ENCODE measurements at places on chromosomes 16 and 17.

- DNase-seq: no peak
These were observed 91.7 kb downstream of the PCTP start for GRCh38 chr17:55842405-55843158.

DNA sequence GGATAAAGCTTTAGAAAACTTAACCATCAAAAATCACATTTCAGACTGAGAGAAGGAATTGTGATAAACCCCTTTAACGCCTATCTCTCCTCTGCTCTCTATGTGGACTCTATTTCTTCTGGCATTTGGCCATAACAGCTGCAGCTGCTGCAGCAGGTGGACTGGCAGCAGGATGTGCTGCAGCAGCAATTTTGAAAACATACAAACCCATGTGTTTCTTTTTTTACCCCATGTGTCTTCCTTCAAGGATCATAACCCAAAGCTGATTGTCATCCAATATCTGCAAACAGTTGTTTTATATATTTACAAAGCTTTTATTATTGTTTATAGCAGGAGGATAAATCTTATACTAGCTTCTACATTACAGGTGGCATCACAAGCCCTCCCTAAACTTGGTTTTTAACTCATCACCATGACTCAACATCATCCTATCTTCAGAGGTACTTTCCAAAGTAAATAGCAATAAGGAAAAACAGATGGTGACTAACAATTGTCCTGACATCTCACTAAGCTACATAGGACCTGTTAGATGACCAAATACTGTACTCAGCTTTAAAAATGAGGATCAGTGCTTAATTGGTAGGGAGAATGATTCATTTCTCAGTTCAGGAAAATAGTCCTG lies 14.5 kb upstream of the KRTAP9-2 start:
- DNase-seq: no peak

DNA sequence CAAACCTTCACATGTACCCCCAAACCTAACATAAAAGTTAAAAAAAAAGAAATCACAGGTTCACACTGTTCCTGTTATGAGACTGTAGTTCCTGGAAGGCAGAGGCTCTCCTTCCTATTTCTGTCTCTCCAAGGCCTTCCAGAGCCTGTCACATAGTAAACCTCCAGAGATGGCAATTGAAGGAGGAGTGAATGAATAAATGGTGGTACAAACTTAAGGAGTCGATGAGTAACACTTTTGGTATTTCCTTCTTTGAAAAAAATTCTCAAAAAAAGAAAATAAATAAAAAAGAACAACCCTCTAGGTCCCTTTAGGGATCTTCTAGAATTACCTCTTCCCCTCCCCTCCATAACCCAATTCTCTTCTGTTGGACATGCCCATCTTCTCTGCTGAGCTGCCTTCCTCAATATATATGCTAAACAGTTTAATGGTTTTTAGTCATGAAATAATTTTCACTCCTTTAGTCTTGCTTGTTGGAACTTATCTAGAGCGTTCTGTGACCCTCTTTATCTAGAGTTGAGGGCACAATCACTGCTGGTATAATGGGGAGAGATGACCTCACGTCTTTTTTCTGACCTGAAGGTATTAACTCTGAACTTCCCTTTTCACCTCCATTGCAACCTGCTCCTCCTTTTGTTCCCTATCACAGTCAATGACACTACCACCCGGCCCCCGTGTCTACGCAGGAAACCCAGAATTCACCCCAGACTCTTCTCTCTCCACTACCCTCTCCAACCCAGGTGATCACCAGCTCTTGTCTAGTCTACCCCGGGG lies 1.7 kb upstream of the TAF15 start:
- DNase-seq: no peak

- no peak for DNase-seq
These were observed 879 bp upstream of the SPG7 start for GRCh38 chr16:89507214-89507833.

- no peak for DNase-seq
These were observed 3.8 kb downstream of the MRPL38 start for GRCh38 chr17:75900691-75901533.

DNA sequence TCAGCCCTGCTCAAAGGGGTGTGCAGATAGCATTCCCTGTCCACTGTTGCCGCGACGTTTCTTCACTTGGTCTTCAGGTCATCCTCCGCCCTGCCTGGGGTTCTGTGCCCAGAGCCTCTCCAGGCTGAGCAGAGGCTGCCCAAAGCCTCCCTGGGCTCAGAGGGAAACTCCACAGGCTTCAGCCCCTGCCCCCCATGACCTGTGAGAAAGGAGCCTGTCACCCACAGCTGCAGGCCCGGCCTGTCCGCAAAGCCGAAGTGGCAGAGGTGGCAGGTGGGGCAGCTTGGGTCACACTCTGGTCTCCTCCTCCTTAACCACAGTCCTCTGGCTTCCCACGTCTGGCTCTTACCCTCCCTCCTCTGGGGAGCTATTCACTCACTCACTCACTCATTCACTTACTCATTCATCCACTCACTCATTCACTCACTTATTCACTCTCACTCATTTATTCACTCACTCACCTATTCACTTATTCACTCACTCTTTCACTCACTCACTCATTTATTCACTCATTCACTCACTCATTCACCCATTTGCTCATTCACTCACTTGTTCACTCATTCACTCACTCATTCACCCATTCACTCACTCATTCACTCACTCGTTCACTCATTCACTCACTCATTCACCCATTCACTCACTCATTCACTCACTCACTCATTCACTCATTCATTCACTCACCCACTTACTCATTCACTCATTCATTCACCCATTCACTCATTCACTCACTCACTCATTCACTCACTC lies 7.1 kb upstream of the CPSF4L start:
- DNase-seq: no peak

- peak; percentile 54 for DNase-seq
These were observed 11.2 kb downstream of the GALK1 start for GRCh38 chr17:75753514-75754377.

GRCh38 chr16:89140981-89141883 lies 30.3 kb upstream of the CDH15 start:
- DNase-seq: no peak

DNA sequence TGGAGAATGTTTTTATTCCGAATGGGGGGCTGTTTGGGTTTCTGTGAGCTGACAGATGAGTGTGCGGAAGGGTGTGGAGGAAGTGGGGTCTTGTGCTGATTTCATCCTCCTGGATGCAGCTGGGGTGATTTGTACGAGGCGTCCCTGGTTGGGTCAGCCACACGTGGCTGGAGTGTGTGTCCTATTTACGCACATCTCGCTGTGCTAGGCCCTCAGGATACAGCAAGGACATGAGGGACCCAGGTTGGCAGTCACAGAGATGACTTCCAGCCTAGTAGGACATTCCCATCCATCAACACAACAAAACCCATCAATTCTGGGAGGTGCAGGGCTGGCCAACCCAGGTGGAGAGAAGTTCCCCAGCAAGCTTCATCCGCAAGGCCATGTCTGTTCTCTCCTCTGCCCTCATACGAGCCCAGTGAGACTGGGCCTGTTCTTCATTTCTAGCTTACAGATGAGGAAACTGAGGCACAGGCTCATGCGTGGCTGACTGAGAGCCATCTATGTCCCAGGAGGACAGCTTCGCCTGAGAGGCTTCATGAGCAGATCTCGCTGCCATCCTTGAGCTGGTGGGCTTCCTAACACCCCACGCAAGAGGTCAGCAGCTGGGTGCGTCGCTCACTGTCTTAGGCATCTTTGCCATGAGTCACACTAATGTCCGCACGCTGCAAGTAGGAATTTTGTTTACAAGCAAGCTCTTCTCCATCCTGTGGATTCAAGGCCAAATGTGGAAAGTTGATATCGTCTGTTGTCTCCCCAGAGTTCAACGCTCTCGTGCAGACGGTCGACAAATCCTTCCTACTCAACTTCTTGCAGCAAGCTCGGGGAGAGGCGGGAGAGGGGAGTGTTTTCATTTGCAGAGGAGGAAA lies 24.4 kb downstream of the IRF8 start:
- no peak for DNase-seq

GRCh38 chr17:35918665-35919064 lies 11.9 kb downstream of the RDM1 start:
- no peak for DNase-seq

- DNase-seq: no peak
These were observed 218.3 kb downstream of the SOX9 start for GRCh38 chr17:72338847-72339790.

- DNase-seq: no peak
These were observed 250.5 kb downstream of the CEP112 start for GRCh38 chr17:65941356-65941899.

GRCh38 chr16:82149536-82149935 lies 20.5 kb downstream of the MPHOSPH6 start:
- no peak for DNase-seq

- no peak for DNase-seq
These were observed 31.2 kb downstream of the TEX14 start for GRCh38 chr17:58660621-58661020.

- DNase-seq: no peak
These were observed 23.9 kb downstream of the GLG1 start for GRCh38 chr16:74582970-74583369.

Measured in stimulated activated CD8-positive, alpha-beta memory T cell treated with anti-CD3 and anti-CD28 coated beads, Interleukin-12 subunit alpha, Interleukin-12 subunit beta, amount 100 ng/mL, for 1 hour (primary cell).